Activated CD4-positive, CD25-positive, alpha-beta regulatory T cell treated with anti-CD3 and anti-CD28 coated beads, Interleukin-2, amount 50 U/mL, for 24 hours (primary cell): ENCODE measurements at places on chromosomes 1 and 21.
A peak's percentile ranks its signal among the peaks of the same experiment; 100 is the strongest.

DNA sequence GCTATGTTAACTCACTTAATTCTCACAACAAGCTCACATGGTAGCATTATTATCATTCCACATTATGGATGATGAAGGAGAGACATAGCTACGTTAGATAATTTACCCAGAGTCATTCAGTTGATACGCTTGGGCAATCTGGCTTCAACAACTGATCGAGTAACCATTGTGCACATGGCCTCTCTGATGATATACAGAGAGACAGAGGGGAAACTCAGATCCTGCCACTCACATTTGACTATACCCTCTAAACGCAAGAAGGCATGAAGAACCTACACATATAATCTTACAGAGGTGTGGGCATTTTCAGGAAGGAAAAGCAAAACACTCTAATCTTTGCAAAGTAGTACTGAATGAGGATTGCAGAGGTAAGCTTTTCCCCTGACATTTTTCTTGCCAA, 360.1 kb downstream of the BARHL2 start:
- ATAC-seq: no peak

DNA sequence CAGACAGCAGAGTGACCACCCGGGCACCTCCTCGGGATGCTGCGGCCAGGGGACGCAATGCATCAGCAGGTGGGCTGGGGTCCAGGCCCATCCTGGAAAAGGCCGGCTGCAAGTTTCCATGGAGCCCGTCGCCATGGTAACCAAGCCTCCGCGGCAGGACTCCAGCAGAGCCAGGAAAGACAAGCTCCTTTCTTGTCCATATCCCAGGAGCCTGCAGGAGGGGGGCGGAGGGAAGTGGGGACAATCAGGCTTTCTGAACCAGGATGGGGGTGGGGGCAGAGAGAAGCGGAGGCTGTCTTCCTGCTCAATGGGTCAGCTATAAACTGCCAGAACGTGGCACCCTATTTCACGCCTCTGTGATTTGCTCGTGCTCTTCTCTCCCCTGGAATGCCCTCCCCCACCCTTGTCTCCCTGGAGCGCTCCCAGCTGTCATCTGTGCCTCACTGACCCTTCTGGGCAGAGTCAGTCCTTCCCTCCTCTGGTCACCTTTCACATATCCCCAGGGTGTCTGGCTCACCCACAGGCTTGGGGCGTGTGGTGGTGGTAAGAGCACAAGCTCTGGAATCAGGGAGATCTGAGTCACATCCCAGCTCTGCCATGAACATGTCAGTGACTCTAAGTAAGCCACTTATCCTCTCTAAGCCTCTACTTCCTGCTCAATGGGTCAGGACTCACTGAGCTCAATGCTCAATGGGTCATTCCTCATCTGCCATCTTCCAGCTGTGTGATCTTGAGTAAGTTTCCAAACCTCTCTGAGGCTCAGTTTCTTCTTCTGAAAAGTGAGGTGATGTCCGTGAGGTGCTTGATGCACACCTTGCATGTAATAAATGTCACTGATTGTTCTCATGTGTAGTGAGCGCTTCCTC, 58.9 kb upstream of the LAPTM5 start:
- ATAC-seq: no peak

GRCh38 chr1:221164951-221165838, 286.0 kb downstream of the HLX start:
- no peak for ATAC-seq

GRCh38 chr21:43900078-43900385, 35.0 kb downstream of the AGPAT3 start:
- no peak for ATAC-seq

GRCh38 chr1:156953571-156953970, 33.1 kb downstream of the LRRC71 start:
- no peak for ATAC-seq

GRCh38 chr1:90435351-90435750, 281.8 kb downstream of the BARHL2 start:
- no peak for ATAC-seq

- peak; percentile 45 for ATAC-seq
These were observed 57.8 kb downstream of the EDARADD start for GRCh38 chr1:236451796-236452373.

GRCh38 chr1:93681101-93681988, at the start of gene BCAR3:
Gene BCAR3 (minus strand): TSS chr1:93681837. CDS start chr1:93674930, 6,907 bp downstream.
- ATAC-seq: peak; percentile 52
